ENCODE measurements at places on chromosomes 12 and 14.
A peak's percentile ranks its signal among the peaks of the same experiment; 100 is the strongest.

DNA sequence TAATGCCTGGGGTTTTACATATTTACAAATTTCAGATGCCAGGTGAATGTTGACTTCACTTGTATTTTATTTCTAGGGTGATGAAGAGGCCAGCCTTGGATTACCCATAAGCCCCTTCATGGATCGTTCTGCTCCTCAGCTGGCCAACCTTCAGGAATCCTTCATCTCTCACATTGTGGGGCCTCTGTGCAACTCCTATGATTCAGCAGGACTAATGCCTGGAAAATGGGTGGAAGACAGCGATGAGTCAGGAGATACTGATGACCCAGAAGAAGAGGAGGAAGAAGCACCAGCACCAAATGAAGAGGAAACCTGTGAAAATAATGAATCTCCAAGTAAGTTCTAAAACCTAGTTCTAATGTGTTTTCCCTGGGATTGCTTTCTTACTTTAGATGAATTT lies 41.3 kb upstream of the SLCO1C1 start:
- no peak for DNase-seq

- no peak for DNase-seq
Measured at GRCh38 chr12:104602896-104603295, 146.1 kb downstream of the CHST11 start.

DNA sequence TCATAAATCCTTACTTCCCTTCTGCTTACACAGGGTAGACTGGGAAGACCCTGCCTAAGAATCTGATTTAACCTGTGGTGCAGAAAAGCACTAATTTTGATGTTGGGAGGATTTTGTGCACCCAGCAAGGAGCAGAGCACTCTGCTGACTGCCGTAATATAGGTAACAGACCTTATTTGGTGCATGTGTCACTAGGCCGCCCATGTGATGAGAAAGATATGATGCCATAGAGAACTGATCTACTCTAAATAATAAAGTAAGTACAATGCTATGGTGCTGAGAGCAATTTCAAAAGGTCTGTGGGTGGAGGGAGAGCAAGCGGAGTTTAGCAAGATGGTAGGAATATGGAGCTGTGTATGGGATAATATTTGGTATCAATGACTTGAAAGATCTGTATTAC lies 1663.6 kb upstream of the SEL1L start:
- DNase-seq: no peak

DNA sequence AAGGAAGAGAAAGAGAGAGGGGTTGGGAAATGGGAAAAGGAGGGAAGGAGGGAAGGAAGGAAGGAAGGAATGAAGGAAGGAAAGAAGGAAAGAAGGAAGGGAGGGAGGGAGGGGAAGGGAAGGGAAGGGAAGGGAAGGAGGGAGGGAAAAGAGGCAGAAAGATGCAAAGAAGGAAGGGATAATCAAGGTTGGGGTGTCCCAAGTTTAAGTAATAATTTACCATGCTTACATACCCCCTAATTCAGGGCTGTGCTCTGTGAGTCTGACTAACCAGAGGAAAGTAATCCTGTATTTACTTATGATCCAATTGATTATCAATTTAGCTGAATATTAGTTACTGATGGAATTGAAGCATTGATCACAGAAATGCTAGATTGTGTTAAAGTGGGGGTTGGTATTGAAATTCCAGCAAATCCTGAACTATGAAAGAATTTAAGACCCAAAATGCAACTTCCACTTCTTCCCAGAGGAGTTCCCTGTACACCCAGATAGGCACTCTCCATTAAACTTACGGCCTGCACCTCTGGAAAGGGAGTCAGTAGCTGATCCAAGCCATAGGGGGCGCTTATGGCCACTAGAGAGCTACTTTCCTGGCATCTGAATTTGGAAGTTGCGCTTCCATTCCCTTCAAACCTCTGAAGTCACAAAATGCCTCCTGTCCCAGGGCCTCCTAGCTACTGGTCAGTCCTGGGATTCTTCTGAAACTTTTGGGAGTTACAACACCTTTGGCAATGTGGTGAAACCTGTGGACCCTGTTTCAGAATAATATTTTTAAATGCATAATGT lies 162.7 kb upstream of the PWP1 start:
- DNase-seq: no peak

DNA sequence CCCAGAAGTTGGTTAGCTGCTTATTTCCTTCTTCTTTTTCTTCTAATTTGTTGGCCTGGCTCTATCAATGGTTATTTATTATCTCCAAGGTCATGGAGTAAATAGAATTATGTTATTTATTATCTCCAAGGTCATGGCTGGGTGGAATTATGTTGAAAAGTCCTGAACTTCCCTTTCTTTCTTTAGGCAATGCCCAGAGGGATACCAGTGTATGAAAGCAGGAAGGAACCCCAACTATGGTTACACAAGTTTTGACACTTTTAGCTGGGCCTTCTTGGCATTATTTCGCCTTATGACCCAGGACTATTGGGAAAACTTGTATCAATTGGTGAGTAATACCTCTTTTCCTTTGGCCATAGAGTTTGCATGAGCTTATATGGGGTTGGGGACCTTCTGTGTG lies 111.6 kb downstream of the SCN8A start:
- DNase-seq: no peak

- DNase-seq: no peak
Measured at GRCh38 chr14:22519877-22520685, 68.9 kb downstream of the DAD1 start.

- peak; percentile 8 for DNase-seq
Measured at GRCh38 chr14:46344327-46344937, 307.1 kb downstream of the RPL10L start.

All from eye (tissue), 1 donor.